ENCODE measurements at places on chromosomes 4 and X.

- DNase-seq: no peak
These were observed 34.5 kb downstream of the ABCE1 start for GRCh38 chr4:145132511-145133098.

DNA sequence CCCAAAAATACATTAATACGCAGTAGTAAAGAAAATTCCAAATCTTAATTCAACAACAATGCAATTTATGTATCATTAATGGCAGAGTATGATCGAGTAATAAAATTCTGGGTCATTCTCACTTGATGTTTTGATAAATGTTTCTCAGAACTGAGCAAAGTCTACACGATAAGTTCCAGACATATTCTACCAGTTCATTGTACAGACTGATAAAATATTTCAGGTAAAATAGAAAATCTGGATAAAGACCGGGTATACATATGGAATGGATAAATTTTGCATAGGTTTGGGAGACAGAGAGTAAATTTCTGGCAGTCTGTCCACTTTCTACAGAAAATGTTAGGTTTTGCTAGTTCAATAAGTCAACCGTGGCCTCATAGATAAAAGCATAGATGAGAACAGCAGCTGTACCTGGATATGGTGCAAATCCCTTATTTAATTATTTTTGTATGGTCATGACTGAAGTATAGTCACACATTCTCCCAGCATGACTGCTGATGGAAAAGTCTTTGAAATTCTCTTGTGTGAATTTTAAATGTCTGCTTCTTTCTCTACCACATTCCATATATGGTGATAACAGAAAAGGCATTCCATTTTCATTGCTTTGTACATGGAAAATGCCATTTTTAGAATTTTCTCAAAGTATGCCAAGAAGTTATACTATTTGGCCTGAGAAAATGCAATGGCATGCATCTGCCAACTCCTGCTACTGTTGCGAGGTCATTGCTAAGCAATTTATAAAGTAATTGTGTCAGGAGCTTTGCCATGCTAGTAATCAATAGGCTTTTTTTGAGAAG is 301.9 kb upstream of the ARSJ start:
- DNase-seq: no peak

- peak; percentile 29 for DNase-seq
These were observed 115.0 kb downstream of the SMIM20 start for GRCh38 chr4:26028793-26029567.

DNA sequence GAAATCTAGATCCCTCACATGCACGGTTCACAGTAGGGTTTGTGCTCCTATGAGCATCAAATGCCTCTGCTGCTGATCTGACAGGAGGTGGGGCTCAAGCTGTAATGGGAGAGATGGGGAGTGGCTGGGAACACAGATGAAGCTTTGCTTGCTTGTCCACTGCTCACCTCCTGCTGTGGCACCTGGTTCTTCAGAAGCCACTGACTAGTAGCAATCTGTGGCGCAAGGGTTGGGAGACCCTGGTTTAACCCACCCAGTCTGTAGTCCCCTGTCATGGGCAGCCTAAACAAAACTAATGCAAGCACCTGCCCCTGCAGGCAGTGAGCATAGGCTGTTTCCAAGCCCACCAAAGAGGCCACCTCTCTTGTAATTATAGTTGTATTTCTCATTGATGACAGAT is 116.6 kb downstream of the SHOX start:
- DNase-seq: no peak

DNA sequence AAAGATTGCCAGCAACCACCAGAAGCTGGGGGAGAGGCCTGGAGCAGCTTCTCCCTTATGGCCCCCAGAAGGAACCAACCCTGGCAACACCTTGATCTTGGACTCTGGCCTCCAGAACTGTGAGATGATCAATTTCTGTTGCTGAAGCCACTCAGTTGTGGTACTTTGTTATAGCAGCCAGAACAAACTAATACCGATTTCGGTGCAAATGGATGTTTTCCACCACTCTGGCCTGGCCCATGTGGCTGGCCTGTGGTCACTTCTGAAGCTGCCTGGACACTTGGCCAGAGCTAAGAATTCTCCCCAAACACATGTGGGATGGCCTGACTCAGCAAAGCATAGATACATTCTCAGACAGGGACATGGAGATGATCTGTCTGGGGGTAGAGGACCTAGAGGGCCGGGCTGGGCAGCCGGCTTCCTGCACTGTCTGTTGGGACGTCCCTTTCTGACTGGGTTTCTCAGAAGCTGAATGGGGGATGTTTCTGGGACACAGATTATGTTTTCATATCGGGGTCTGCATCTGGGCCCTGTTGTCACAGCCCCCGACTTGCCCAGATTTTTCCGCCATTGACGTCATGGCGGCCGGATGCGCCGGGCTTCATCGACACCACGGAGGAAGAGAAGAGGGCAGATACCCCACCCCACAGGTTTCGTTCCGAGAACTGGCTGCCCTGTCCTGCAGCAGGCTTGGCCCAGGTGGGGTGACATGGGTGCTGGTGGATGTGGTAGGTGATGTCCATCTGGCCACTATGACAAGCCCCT is 4.1 kb downstream of the FOXP3 start:
- DNase-seq: no peak

GRCh38 chr4:168877511-168878491 is 132.3 kb downstream of the CBR4 start:
- DNase-seq: no peak
